Iris pigment epithelial cell (primary cell): ENCODE measurements at places on chromosomes 1 and 21.

DNA sequence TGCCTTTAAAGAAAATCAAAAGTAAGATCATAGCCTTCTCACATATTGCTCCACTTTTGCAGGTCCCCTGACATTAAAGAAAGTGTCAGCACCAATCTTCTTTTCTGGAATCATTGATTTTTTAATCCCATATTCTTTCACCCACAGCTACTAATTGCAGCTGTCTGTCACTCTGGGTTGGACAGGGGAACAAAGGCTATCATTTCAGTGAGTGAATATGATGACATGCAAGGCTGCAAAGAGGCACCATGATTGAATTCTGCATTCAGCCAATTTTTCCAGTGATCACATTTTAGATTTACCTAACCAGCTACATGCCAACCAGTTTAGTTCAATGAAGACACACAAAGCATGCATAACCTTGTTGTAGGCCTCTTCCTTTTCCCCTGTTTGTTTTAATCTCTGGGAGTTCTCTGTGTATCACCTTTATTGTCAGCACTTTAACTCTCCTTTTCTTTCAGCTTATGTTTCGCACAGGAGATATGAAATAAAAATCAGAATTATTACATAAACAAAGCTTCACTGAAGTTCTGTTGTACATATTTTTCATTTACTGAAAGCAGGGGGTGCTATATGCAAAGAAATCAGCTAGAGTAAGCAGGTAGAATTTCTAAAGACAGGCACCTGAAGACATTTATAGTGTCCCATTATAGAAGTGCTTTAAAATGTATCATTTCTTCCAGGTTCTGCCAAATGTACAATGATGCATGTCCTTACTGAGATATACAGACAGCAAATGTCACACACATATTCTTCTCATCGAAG is 584.8 kb downstream of the PLA2G4A start:
- peak; percentile 11 for DNase-seq

- no peak for DNase-seq
Observed at GRCh38 chr1:158838660-158839059, 7.5 kb downstream of the MNDA start.

DNA sequence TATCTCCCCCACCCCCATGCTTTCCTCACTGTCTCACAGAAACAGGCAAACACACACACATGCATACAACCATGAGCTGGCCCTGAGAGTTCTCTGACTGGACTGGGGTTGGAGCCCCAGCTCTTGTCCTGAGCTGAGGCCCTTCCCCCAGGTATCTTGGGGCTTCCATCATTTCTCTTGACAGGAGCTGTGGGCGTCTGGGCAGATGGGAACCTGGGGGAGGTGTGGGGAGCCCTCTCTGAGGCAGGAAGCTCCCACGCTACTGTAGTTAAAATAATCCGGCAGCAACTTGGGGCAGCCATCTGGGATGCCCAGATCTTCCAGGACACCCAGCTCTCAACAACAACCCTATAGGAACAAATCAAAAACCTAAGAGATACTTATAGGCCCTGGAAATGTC is 2.7 kb upstream of the KIF21B start:
- DNase-seq = no peak

DNA sequence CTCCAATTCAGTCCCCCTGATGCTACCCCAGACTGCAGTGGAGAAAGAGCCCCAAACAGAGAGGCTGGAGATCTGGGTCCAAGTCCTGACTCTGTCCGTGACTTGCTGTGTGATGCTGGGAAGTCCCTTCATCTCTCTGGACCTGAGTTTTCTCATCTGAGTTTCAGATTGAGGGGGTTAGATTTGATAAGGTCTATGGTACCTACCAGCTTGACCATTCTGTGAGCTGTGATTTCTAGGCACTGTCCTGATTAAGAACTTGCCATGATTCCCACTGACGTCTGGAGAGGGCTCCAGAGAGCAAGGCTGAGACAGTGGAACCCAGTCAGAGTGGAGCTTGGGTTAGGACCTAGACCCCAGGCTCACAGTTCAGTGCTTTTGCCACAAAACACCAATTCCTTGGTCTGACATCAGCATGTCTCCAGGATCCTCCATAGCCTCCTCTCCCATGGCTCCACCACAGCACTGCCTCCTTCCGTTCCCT is 43.8 kb upstream of the DMBX1 start:
- no peak for DNase-seq

DNA sequence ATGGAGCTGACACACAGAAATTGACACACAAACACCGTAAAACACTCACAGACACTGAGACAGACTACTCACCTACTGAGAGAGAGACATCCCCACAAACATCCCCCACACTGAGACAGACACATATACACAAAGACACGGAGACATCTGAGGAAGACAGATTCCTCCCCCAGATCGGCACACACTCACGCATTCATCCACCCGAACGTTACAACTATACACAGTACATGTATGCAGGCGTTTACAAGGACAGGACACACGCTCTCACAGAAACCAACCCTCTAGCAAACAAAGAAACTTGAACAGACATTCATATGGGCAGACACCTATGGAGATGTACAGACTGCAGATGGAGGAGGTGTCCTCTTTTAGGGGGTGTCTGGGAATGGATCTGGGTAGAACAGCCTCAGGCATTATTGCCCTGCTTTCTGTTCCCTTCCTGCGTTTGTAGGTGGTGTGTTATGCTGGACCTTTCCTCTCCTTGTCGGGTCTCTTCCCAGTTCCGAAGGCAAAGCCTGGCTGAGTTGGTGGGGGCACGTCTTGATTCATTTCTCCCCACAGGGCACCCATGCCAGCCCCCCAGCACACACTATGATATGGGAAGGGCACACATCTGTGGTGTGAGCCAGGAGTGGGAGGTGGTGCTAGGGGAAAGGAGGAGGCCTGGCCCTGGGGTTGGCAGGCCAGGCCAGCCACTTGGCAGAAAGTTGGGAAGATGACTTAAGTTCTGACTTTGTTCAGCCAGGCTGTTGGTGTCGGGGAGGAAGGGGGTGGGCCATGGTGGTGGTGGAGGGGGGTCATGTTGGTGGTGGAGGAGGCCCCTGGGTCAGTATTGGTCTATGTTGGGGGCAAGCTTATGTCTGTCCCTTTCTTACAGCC is 1.5 kb downstream of the KIRREL1 start:
- DNase-seq = peak; percentile 56

DNA sequence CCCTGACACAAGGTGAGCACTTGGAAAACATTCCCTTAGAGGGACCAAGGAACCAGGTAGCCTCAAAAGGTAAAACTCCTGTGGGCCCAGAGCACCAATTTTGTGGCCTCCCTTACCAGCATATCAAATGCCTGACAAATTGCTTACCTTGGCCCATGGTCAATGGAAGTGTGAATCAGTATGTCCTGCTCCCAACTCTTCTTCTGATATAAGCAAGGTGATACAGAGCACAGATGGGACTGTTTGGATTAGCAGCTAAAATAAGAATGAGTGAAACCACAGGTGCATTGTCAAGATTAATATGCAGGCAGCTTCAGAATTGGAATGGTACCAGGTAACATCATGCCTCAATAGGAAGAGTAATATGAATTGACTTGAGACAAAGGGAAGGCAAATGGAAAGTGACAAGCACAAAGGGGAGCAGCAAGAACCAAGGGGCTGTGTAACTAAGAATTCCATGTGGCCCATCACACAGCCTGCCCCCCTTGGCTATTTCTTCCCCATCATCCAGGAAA is 156.8 kb upstream of the KCND3 start:
- DNase-seq = no peak

DNA sequence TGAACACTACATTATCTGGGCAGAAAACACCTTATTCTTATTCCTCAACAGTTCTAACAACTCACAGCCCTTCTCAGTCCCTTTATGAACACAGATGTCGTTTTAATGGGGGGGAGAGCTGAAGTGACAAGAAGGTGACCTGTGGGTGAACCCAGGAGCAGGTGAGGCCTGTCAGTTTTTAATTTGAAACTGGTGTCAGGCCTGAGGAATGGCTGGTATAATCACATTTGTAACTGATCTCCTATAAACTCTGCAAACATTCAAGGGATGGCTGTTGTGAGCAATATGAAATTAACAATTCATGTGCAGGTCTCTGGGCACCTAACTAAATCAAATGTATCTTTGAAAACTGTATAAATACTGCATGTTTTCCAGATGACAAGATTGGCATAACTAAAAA is 362.1 kb upstream of the NR5A2 start:
- no peak for DNase-seq

DNA sequence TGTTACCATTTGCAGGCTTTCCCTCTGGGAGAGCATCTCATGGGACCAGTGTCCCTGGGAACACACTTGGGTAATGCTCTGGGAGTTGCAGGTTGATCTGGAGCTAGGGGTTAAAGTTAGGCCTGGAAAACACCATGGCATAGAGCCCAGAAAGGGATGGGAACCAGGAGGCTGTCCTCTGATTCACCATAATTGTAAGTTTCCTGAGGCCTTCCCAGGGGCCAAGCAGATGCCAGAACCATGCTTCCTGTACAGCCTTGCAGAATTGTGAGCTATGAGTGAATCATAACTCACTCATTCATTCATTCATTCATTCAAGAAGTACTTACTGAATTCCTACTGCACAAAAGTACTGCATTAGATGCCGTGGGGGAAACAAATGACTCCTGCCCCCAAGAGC is 50.0 kb downstream of the LACTBL1 start:
- peak; percentile 21 for DNase-seq

GRCh38 chr1:197763769-197764168 is 11.5 kb downstream of the DENND1B start:
- no peak for DNase-seq

DNA sequence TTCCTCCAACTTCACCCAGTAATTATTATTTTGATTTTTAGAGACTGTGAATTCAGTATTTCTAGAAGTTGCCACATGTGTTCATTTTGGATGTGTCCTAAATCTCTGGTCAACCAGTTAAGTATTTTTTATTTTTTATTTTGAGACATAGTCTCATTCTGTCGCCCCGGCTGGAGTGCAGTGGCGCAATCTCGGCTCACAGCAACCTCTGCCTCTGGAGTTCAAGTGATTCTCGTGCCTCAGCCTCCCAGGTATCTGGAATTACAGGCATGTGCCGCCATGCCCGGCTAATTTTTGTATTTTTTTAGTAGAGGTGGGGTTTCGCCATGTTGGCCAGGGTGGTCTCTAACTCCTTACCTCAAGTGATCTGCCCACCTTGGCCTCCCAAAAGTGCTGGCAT is 8.0 kb downstream of the MACF1 start:
- DNase-seq = no peak

DNA sequence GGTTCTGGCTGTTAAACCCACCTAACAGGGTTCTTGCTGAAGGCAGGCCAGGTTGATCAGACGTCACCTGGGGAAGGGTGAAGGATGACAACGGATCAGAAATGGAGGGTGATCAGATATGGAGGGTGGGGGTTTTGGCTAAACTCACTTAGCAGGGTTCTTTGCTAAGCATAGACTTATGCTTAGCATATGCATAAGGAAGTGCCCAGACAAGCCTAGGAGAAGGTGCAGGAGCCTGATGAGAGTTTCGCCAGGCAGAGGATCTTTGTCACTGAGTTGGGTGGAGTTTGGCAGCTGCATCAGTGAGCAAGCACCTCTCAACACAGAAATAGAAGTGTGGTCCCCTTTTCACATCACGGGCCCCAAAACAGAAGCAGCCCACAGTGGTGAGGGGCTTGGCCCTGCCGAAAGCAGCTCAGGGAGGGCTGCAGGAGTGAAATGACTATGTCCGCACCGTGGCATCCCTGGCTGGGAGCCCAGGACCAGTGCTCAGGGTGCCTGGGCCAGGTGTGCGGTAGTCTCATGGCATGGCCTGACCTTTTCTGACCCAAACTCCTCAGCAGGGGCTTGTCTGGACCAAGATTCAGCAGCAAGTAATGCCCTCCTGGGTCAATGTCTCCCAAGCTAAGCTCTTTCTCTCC is 101.6 kb downstream of the AJAP1 start:
- no peak for DNase-seq

- DNase-seq = no peak
Observed at GRCh38 chr1:207519505-207520399, 23.8 kb downstream of the CR1 start.

GRCh38 chr1:67830928-67831830 is 2.1 kb downstream of the GNG12 start:
- no peak for DNase-seq

- peak; percentile 60 for DNase-seq
Observed at GRCh38 chr1:168603501-168604110, 27.2 kb downstream of the XCL1 start.

DNA sequence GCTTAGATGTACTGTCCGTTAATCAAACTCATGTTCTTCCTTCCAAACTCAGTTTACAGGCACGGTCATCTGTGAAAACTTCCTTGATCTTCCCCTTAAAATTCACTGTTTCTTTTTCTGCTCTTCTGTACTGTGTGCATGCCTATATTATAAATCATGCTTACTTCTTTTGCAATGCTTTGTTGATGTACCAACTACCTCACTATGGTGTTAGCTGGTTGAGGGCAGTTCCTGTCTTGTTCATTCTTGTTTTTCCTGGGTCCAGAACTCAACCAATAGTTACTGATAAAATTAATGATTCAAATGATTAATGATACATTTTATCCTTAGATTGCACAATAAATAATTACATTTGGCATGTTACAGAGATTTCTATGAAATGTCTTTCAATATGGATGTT is 163.8 kb downstream of the CHRM3 start:
- peak; percentile 5 for DNase-seq

DNA sequence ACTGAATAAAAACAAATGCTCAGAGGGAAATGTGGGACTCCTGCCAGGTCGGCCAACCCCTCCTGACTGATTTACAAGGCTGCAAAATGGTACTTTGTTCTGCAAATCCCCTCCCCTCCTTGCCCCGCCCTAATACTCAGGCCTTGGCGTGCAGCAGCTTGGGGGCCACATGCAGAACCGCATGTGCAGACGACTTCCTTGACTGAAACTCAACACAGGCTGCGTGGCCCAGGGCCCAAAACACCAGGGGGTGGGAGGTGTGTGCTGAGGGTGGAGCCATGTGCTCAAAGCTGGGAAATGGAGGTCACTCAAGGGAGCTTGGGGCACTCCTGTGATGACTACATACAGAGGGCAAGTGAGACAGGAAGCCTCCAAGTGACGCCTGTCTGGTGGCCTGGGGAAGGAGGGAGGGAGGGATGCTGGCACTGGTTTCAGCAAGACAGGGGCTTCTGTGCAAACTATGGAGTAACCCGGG is 87.2 kb downstream of the MRPL37 start:
- peak; percentile 76 for DNase-seq

GRCh38 chr1:109792056-109792831 is 28.5 kb upstream of the EPS8L3 start:
- DNase-seq = peak; percentile 91
